Activated CD4-positive, alpha-beta memory T cell treated with anti-CD3 and anti-CD28 coated beads, Interleukin-2, amount 10 ng/mL, durations not matched to agents 7 days and 5 days (primary cell): ENCODE measurements at places on chromosomes 3 and 15. TPM values are rescaled to one million over a fixed set of nuclear protein-coding genes. Genes with fewer than 3 reads are reported as not detected.

The KBTBD13 gene
- total RNA-seq: not detected

DNA sequence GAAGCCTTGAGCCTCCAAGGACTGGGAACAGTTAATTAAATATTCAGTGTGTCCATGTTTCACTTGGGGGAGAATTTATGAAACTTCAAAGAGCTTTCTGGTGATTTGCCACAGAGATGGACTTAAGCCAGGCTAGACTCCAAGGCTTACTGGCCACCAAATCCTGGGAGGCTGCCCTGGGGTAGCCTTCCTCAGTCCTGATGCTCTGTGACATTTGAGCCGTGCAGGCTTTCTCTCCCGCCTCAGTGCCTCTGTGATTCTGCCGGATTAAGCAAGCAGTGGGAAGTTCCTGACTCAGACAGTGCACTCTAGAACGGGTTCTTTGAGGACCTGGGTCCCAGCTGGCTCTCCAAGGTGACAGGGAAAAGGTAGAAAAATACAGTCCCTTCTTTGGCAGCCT is 314.7 kb upstream of the ICE2 start:
- no peaks in the 10 kb centered on the region for H3K36me3 ChIP-seq
- H3K27ac ChIP-seq: no peak overlapping the region
- peaks cover 27% of the 10 kb centered on the region for H3K4me1 ChIP-seq
- no peak overlapping the region for H3K4me3 ChIP-seq
- DNase-seq: no peak

DNA sequence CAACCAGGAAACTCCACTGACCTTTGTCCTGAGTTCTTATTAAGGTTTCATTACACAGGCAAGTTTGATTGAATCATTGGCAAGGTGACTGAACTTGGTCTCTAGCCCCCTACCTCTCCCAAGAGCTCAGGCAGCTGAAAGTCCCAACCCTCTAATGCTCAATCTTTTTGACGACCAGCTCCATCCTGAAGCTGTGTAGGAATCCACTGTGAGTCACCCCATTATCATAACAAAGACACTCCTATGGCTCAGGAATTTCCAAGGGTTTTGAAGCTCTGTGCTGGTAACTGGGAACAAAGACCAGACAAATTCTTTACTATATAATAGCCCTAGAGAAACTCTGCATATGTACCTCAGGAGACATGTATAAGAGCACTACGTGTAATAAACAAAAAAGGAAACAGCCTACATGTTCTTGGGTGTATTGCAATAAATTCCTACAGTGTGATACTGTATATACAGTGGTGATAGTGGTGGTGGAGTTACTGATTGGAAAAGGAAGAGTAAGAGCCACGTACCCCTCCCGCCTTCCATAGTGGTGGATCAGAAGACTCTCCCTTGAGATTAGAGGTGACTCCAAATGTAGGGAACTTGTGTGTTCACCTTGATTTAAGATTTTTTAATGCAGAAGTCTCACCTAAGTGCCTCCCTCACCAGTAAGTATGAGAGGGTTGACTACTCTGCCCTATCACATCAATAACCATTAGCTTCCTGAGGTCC is 116.6 kb downstream of the ST8SIA2 start:
- H3K27ac ChIP-seq: no peak overlapping the region
- H3K4me3 ChIP-seq: no peak overlapping the region
- no peak for DNase-seq
- H3K36me3 ChIP-seq: no peaks in the 10 kb centered on the region

- no peaks in the 10 kb centered on the region for H3K36me3 ChIP-seq
- no peak overlapping the region for H3K4me3 ChIP-seq
- DNase-seq: no peak
- no peak overlapping the region for H3K27ac ChIP-seq
- H3K27me3 ChIP-seq: no peaks in the 10 kb centered on the region
Observed at GRCh38 chr3:112650482-112650881, 9.5 kb upstream of the CCDC80 start.
